ENCODE measurements at places on chromosomes 1 and 21.

DNA sequence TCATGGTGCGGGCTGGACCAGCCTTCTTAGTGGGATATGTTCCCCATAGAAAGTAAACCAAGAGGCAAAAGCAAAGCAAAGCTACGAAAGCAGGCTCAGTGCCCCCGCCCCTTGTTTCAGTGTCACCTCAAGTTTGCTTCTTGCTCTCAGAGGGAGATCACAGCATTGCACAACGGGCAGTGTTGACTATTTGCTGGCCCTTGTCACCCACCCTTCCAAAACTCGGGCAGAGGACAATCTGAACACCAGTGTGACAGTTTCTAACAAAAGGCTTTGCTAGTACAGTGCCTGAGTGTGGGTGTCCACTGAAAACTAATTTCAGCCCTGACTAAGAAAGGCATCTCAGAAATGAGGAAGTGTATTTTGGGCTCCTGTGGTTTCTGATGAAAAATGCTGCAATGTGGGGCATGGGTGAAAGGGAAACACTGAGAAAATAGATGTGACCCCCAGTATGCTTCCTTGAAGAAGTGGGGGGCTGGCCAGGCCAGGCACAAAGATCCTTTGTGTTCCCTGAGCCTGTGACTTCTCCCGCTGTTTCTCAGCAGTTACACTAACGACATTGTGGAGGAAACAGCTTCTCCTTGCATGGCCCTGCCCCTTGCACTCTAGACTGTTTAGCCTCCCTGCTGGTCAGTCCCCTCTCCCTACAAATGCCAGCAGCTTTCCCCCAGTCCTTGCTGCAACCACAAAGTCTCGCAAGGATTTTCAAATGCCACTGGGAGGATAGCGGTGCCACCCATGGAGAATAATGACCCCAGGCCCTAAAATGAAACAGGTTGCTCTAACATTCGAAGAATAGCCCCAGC lies 33.3 kb upstream of the KCNE1 start:
- no peak for DNase-seq

DNA sequence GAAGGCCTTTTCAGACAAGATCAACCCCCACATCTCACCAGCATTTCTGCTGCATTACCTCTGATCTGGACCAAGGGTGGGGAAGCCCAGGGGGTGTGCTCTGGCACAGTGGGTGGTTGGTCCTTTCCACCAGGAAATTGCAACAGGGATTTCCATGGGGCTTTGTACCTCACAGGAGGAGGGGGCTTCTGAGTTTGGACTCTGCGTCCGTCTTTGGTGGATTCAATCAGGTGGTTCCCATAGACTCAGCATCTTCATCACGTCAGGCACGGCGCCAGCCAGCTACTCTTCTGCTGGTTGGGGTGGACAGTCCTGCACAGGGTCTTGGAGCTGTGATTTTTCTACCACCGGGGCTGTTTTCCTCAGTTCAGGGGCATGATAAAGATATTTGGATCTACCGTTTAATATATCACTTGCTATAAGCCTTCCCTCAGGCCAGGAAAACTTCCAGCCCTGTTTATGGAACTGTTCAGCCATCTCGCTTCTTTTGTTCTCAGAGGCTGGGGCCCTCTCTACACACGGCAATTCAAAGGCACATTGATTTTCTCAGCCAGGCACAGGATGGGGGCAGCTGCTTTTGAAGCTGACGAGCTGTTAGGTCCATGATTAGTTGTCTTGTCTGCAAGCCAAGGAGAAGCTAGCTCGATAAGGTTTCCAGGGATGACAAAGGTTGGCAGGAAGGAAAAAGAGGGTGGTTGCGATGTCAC lies 467.3 kb downstream of the CAMTA1 start:
- no peak for DNase-seq

- no peak for DNase-seq
These were observed 519.2 kb upstream of the B3GALT2 start for GRCh38 chr1:193705554-193705981.

- DNase-seq: no peak
These were observed 25.7 kb downstream of the GPR161 start for GRCh38 chr1:168110896-168111545.

DNA sequence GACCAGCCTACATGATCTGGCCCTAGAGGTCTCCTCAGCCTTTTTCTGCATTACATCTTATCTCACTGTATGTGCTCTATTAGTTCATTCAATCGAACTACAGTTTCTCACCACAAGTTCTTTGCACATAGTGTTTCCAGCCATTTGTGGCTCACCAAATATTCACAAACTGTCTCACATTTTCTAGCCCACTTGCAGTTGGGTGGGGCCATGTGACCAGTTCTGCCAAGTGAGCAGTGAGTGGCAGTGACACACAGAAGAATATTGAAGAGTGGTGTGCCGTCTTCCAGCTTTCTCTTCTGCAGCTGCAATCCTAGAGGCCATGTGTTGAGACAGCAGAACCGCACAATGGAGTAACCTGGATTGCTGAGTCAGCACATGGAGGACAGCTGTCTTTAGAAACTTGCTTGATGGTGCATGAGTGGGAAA lies 103.2 kb upstream of the ZNF644 start:
- DNase-seq: no peak

- DNase-seq: no peak
These were observed 7.1 kb downstream of the TMEM54 start for GRCh38 chr1:32894019-32894600.

- DNase-seq: no peak
These were observed 124.5 kb downstream of the IGSF21 start for GRCh38 chr1:18232052-18232451.

- DNase-seq: peak; percentile 89
These were observed 64.1 kb downstream of the DNTTIP2 start for GRCh38 chr1:93814795-93815340.

DNA sequence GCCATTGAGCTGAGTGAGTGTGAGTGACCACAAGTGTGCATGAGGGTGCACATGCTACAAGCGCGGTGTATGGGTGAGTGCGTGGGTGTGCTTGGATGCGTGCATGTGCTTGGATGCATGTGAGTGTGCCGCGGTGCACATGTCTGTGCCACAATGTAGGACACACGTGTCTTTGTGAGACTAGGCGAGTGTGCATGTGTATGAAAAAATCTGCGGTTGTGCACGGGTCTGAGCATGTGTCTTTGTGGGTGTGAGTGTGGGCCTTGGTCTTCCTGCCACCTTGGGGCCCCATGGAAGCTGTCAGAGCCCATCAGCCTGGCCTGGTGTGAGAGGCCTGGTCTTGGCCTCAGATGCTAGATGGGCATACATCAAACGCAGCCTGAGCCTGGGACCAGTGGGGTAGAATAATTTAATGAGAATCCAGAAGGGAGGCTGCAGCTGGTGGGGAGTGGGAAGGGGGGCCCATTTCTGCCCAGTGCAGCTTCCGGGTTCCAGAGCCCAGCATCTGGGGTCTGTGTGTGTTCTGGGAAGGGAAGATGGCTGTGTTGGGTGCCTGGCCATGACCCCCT lies 103.9 kb upstream of the SLC2A1 start:
- DNase-seq: no peak

GRCh38 chr1:117017648-117018047 lies 16.1 kb downstream of the CD101 start:
- DNase-seq: no peak

DNA sequence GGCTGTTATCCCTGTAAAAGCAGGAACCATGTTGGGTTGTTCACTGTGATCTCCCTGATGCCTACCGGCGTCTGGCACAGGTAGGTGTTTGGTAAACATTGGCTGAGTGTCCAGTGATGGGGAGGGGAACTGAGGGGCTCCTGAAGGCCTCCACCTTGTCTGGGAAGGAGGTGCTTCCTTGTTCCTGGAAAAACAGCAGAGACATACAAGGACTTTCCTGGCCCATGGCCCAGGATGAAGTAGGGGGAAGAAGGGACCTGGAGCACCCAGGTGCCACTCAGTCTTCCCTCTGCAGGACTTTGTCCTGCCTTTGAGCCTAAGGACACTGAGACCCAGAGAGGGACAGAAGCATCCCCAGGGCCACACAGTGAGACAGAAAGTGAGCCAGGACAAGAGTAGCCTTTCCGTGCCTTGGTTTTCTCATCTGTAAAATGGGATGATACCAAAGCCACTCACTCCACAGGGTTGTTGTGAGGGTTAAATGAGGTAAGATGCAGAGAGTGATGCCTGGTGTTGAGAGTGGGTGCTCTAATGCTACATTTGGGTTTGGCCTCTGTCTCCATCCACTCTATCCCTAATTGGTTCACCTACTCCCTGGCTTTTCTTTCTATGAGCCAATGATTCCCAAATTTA lies 6.1 kb upstream of the HEYL start:
- no peak for DNase-seq

GRCh38 chr1:192852001-192852947 lies 43.4 kb downstream of the RGS2 start:
- no peak for DNase-seq

DNA sequence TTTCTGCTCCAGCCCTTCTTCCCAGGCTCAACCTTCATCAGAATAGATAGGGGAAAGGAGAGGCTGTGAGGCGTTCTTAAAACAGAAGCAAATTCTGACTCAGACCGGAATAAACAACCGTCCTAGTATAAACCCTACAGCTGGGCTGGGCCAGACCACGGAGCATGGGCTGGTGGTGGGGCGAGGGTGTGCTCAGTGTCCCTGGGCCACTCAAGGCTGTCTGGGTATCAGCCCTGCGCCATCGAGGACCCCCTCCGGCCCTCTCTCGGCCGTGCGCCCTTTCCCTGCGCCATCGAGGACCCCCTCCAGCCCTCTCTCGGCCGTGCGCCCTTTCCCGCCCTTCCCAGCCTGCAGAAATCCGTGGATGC lies 36.0 kb downstream of the CAPN2 start:
- no peak for DNase-seq

DNA sequence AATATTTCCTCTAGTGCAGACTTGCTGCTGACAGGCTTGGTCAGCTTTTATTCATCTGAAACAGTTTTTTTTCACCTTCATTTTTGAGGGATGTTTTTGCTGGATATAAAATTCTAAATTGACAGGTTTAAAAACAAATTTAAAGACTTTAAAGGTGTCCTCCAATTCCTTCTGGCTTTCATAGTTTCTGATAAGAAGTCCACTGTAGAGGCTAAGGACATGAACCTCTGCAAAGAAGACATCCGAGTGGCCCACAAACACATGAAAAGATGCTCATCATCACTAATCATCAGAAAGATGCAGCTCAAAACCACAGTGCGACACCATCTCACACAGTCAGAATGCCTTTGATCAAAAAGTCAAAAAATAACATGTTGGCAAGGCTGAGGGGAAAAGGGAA lies 42.0 kb upstream of the DYRK1A start:
- no peak for DNase-seq

DNA sequence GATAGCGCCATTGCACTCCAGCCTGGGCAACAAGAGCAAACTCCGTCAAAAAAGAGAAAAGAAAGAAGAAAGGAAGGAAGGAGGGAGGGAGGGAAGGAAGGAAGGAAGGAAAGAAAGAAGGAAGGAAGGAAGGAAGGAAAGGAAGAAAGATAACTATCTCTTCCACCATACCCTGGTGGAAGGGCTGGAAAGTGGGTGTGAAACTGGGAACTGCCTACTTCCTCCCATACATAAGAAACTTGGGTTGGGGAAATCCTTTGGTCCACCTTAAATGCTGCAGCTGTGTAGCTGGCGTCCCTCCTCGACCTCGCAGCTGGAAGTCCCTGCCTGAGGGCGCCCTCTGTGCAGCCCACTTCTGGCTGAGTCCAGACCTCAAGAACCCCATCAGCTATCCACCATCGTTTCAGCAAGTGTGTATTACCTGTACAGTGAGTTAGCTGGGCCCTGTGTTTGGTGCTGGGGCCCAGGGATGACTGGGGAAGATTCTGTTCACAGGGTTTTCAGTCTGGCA lies 4.6 kb upstream of the FAM167B start:
- no peak for DNase-seq

- no peak for DNase-seq
These were observed 10.4 kb downstream of the UBE2Q1 start for GRCh38 chr1:154548028-154548427.

- DNase-seq: no peak
These were observed 5.4 kb downstream of the RUSC1 start for GRCh38 chr1:155326020-155326526.

- DNase-seq: no peak
These were observed 18.6 kb downstream of the CDC42BPA start for GRCh38 chr1:227299688-227300087.

DNA sequence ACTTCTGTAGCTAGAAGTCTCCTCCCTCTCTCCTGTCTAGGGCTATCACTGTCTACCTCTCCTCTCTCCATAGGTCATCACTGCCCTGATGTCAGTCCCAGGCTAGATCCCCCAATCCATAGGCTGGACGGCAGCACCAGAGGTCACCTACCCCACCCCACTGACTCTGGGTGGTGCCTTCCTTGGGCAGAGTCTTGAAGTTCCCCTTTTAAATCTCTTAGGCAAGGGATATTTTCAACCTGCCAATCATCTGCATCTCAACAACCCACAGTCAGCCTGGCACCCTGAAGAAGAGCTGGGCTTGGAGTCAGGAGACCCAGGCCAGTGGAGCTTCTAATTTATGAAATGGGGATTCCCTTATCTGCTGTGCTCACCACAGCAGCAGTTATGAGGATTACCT lies 13.2 kb downstream of the MYBPH start:
- no peak for DNase-seq

GRCh38 chr1:109025694-109026093 lies 16.2 kb downstream of the WDR47 start:
- DNase-seq: no peak

GRCh38 chr1:208288495-208288894 lies 44.3 kb upstream of the PLXNA2 start:
- DNase-seq: no peak

- DNase-seq: no peak
These were observed 13.2 kb downstream of the SYT2 start for GRCh38 chr1:202697038-202697437.

- peak; percentile 27 for DNase-seq
These were observed 27.2 kb upstream of the ATP1A1 start for GRCh38 chr1:116345843-116346242.

DNA sequence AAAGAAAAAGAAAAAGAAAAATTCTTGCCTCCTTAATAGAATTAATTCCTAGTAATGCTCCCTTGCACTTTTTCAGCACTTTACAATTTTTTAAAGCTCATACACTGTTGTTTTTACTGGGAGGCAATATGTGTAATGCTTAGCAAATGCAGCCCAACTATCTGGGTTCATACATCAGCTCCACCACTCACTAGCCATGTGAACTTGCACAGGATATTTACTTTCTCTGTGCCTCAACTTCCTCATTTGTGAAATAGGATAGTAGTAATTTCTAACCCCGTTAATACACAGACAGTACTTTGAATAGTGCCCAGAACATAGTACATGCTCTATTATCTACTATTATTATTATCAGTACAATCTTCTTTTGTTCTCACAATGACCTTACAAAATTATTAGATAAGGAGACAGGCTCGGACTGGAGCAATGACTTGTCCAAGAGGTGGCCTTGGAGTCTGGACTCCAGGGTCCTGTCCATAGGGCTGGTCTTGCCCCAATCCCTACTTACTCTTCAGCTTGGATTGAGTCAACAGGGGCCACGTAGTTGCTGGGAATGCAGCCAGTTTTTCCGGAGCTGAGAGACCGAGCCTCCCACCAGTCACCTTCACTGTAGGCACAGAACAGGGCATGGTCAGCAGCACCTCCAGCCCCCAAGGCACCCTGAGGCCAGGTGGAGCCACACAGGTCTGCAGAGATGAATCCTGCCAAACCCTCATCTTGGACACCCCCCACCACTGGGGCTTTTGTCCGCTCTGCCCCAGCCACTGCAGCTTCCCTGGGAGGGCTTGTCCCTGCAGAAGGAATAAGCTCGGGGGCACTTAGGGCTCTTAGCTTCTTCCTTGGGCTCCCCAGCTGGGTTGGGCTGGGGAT lies 13.7 kb downstream of the FGR start:
- no peak for DNase-seq

- no peak for DNase-seq
These were observed 96.0 kb downstream of the ERG start for GRCh38 chr21:38402291-38402690.

Data from NCI-H1436 treated with DMSO at 0.1 percent for 48 hours (cell line).